ENCODE measurements at places on chromosomes 11 and 22.

GRCh38 chr11:79507706-79508105, 66.9 kb upstream of the TENM4 start:
- DNase-seq = no peak

- DNase-seq = no peak
These were observed 24.1 kb downstream of the ETS1 start for GRCh38 chr11:128563308-128563707.

DNA sequence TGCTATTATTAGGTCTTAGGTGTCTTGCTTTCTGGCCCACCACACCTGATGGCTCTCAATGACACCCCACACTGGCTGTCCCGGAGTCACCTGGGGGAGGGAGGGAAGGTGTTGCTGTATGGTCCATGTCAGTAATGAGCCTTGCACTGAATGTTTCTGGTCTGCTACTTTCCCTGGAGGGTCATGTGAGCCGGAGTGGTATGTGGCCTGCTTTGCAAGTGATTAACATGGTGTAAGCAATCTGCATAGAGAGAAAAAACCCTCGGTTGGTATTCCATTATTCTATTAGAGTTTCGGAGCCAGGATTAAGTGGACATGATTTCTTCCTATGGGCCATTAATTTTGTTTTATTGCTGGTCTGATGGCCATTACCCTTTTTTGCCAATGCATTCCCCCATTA, 63.9 kb downstream of the PKNOX2 start:
- DNase-seq = no peak

DNA sequence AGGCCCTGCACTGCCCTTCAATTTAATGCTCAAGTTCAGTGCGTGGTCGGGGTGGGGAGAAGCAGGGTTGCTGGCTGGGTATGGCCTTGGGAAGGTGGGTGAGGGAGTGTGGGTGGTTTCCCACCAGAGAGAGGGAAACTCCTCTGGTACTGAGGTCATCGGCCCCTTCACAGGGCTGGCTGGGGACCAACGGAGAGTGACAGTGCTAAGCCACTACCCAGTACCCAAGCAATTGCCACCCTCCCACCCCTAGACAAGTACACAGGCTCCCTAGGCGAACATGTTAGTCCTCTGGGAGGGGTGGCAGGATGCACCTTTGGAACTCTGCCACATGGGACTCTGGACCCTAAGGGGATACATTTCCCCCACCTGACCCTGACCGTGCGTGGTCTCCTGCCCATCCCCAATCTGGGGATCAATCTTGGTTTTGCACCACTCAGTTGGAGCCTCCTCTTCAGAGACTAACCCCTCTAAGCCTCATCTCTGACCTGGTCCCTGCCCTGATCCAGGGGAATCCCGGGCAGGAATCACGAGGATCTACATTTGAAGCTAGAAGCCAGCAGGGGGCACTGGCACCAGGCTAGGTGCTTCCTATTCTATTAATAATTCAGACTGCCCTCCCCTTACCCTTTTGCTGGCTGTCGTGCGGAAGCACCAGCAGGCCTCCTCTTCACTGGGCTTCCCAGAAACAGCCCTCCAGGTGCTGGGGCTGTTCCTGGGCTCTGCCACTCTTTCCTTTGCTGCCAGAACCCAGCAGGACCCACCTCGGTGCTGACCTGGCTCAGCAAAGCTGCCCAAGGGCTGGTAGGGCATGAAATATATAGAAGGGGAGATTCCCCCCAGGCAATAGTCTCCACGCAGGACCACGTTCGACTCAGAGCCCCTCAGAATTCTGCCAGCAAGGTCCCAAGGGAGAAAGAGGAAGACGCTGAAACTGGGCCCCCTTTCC, 377.7 kb downstream of the TENM4 start:
- no peak for DNase-seq

DNA sequence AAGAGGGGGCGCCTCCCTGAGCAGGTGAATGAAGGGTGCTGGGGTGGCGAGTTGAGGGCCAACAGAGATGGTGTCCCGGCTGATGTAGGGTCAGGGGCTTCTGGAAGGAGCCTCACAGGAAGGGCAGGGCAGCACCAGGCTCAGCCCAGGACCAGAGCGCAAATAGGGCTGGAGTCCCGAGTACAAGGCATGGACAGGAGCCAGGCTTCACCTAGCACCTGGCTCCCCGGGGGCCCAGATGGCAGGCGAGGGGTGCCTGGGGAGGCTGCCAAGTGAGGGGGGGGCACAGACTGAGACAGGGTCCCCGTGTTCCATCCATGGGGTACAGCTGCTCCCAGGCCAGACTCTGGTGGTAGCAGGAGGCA, 105.8 kb downstream of the KCNQ1 start:
- DNase-seq = no peak

- no peak for DNase-seq
These were observed 82.1 kb downstream of the PPP6R3 start for GRCh38 chr11:68542617-68543016.

GRCh38 chr11:105881027-105881426, 141.0 kb downstream of the MSANTD4 start:
- no peak for DNase-seq

- DNase-seq = peak; percentile 29
These were observed 801 bp downstream of the SESN3 start for GRCh38 chr11:95229993-95230809.

DNA sequence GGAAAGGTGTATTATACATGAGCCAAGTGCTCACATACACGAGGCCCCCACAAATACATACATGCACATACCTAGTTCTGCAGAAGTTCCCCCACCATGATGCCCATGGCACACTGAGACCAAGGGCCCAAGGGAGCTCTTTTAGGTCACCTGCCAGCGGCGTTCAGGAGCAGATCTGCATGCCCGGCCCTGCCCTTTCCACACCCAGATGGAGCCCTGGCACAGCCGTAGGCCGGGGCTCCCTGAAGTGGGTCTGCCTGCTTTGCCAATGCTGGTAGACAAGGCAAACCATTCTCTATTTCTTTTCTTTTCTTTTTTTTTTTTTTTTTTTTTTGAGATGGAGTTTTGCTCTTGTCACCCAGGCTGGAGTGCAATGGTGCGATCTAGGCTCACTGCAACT, 21.5 kb downstream of the NFAM1 start:
- DNase-seq = no peak

GRCh38 chr11:70210051-70210501, 7.0 kb downstream of the FADD start:
- no peak for DNase-seq

- no peak for DNase-seq
These were observed 513.6 kb downstream of the METTL15 start for GRCh38 chr11:28621753-28622152.

DNA sequence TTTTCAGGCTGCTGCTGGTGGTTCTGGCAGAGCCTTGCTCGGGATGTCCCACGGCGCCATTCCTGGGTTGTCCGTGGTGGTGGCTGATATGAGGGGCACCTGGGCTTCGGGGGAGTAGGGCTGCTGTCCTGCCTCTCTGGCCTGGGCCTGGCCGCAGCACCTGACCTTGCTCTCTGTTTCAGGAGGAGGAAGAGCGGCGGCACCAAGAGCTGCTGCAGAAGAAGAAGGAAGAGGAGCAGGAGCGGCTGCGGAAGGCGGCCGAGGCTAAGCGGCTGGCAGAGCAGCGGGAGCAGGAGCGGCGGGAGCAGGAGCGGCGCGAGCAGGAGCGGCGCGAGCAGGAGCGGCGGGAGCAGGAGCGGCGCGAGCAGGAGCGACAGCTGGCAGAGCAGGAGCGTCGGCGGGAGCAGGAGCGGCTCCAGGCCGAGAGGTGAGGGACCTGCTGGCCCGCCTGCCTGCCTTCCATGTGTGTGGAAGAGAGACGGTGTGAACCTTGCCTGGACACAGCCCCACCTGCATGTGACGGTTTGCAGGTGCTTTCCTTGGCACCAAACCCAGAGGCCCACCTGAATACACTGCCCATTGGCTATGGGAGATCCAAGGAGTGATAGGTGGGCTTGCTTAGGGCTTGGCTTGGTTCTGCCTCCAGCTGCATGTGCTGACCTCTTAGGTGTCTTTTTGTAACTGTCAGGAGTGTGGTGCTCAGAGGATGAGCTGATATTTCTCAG, 22.8 kb downstream of the INCENP start:
- no peak for DNase-seq

GRCh38 chr11:3022982-3023381, 30.9 kb upstream of the NAP1L4 start:
- no peak for DNase-seq

DNA sequence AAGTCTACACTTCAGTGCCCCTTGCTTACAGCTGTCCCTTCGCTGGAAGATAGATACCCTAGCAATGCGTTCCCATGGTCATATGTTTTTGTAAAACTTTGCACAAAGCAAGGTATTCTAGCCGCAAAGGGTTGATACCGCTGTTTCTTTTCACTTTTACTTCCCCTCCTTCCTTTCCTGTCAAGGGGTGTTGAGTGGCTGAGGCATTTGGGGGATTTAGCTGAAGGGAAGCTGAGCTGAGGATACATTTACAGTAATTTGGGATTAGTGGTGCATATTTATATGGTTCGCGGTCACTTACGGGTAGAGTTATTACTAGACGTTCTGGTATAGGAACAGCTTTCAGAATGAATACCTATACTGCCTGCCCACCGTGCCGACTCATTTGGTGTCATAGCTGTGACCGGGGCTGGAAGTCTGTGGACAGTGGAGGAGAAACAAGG, 86.9 kb upstream of the WNT11 start:
- DNase-seq = peak; percentile 18

GRCh38 chr11:132050049-132050448, 679.6 kb downstream of the NTM start:
- DNase-seq = no peak

GRCh38 chr11:111097191-111097590, 148.3 kb upstream of the POU2AF2 start:
- DNase-seq = no peak

- no peak for DNase-seq
These were observed 18.1 kb downstream of the CKAP5 start for GRCh38 chr11:46827995-46828394.

DNA sequence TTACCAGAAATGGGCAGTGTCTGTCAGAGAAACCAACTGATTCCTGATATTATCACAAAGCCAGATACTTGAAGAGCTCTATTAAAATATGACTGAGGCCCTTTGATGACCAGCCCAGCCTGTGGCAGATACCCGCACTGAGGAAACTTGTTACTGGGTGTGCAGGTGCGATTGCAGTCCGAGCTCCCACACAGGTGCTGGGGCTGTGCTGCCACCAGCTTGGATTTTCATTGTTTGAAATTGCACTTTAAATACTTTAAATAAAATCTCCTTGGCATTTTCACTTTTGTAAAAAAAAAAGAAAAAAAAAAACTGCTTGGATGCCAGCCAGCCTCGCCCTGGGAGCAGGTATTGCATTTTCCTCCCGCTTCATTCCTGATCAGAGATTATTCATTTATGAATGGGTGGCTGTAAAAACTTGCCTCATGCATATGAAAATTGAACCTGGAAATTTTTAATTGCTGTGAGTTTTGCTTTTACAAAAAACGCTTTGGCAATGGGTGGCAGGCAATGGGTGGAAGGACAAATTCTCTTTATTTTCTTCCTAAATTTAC, 21.2 kb downstream of the EHF start:
- DNase-seq = no peak

- DNase-seq = peak; percentile 16
These were observed 12.2 kb upstream of the OR52D1 start for GRCh38 chr11:5476186-5476819.

DNA sequence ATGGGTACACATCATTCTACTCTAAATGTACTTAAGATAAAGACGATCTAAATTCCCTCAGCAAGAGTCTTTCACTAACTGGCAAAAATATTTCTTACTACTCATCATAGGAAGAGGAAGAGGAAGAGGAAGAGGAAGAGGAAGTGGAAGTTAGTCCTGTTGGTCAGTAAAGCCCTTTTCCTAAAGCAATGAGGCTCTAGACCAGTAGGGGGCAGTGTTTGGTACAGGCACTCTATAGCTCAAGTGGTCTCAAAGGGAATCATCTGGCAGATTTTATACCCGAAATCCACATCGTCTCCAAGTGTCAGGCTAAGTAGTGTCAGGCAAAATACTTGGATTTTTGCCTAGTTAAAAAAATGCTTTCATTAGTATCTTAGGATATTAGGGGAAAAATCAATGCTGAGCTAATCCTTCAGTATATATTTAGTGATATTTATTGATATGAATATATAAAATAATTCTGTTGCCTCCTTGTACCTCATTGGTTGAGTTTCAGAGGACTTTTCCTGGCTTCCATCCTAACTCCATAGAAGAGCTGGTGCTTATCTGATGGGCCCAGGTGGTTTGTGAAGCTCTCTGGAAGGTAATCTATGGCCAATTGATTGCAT, 7.7 kb downstream of the BLID start:
- DNase-seq = no peak

GRCh38 chr11:114164546-114164945, 105.0 kb downstream of the ZBTB16 start:
- no peak for DNase-seq

DNA sequence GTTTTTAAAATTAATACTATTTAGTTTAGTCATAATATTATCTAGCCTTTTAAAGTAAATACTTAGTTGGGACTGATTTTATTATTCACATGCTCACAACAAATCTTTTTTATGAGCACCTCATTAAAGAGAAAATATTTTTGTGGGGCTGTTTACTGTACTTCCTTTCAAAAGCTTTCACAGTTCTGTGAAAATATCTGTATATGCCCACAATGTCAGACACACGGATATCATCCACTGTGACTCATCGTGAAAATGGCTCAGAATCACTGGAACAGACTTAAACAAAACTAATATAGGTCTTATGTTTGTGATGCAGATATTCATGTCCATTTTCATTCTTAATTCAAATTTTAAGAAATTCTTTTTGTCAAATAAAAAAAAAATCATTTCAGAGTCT, 305.2 kb downstream of the RAB38 start:
- DNase-seq = no peak

DNA sequence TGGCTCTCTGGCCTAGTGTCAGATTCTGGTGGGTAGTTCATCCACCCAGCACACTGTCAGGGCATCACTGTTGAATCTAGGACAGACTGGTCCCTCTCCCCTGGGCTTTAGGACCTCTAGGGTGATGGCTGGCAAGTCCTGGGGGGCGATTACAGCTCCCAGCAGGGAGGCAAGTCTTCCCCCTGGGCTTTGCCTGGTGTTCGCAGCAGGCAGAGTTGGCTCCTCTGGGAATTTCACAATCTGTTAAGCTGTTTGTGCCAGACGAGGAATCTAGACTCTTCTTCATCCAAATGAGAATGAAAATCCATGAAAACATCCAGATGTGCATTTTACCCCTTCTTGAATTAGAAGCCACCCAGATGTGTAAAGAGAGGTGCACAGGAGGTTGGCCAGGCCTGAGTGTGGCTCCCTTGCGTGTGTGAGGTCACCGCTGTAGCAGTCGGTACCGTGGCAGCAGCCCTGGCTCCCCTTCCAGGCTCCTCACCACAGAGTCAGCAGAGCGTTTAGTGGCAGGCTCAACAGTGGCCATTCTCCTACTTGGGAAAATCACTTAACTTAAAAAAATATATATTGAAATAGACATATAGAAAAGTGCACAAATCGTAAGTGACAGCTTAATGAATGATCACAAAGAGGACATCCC, 99.9 kb upstream of the TBCEL start:
- DNase-seq = no peak

DNA sequence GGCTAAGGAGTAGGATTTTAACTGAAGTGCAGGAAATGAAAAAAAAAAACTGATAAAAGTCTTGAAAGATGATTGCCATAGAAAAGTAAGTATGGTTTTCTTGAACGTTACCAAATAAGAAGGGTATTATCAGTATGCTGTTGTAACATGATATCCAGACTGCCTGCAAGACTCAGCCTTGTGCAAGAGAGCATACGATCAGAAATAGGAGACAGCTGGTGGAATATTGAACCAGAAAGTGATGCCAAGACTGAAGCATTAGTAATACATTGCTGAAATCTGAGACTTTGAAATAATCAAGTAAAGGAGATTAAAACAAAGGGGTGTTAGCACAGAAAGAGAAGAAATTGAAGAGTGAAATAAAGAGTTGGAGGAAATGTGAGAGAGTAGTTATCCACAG, 452.7 kb upstream of the CNTN5 start:
- DNase-seq = no peak

All from T-helper 2 cell treated with Interferon-gamma antibody and Interleukin-4, amounts not matched to agents 5 μg/mL and 100 μg/mL, for 36 hours (primary cell).